ENCODE measurements at places on chromosomes 4 and X. TPM values are rescaled to one million over a fixed set of nuclear protein-coding genes. Genes with fewer than 3 reads are reported as not detected.

The SSX4B gene
- not detected for total RNA-seq

The PGAM4 gene
- total RNA-seq = not detected

The GPR143 gene
- total RNA-seq = 0.79 TPM

The KCND1 gene
- total RNA-seq = 2.4 TPM

The USP17L22 gene
- total RNA-seq = not detected

The BANK1 gene
- total RNA-seq = 6.7 TPM

The SUPT20HL1 gene
- total RNA-seq = 0.16 TPM

DNA sequence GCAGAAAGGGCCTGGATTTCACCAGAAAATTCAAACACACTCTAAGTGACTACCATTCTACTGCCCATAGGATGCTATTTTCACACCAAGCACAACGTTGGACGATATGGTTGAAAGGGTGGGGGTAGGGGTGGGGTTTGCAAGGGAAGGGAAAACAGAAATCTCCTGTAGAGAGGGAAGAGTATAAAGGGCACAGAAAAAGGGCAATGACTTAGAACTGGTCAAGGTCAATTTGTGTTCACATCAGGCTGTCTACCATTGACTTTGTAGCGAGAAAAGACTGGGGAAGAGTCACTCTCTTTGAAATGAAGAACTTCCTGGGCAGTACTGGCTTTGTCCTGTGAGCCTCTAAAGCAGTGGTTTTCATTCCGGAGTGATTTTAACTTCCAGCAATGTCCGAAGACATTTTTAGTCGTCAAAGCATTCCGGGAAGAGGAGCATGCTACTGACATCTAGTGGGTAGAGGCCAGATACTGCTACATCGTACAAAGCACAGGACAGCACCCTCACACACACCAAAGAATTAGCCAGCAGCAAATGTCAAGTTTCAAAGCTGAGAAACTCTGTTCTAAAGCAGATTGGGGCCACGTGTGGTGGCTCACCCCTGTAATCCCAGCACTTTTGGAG lies 48.4 kb upstream of the SLC7A3 start:
- DNase-seq = no peak

- DNase-seq = no peak
Measured at GRCh38 chr4:23279377-23279986, 586.7 kb downstream of the GBA3 start.

DNA sequence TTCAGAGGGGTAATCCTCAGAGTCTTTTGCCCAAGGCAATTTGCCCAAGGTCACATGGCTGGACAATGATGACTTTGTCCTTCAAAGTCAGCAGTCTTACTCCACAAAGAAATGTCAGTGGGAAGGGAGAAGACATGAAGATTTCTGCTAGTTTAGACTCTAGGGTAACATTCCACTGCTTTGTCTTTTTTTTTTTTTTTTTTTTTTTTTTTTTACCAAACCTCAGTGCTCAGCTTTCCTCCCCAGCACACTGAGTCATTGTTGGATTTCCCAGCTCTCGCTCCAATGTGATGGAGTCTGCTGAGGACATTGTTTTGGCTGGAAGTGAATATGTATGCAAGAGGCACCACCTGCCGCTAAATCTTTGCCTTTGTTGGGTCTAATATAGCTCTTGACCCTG lies 7.2 kb upstream of the C1QTNF7 start:
- no peak for DNase-seq

DNA sequence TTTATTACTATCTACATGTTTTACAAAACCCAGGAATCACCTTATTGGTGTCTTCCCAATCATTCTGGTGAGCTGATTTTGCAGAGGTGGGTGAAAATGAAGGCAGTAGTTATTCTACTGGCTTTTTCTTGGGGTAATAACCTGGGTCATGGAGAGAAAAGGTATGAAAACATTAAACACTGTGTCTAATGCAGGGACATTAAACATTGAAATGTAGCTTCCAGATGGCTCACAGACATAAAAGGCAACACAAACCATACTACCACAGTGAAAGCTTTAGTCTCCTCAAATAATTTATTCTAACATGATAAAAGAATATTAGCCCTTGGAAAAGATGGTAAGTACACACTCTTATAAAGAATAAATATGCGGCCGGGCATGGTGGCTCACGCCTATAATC lies 8.0 kb downstream of the SETD7 start:
- DNase-seq = no peak

- no peak for DNase-seq
Measured at GRCh38 chr4:55367084-55367722, 21.2 kb downstream of the SRD5A3 start.

- no peak for DNase-seq
Measured at GRCh38 chrX:66050140-66050569, 10.3 kb upstream of the VSIG4 start.

DNA sequence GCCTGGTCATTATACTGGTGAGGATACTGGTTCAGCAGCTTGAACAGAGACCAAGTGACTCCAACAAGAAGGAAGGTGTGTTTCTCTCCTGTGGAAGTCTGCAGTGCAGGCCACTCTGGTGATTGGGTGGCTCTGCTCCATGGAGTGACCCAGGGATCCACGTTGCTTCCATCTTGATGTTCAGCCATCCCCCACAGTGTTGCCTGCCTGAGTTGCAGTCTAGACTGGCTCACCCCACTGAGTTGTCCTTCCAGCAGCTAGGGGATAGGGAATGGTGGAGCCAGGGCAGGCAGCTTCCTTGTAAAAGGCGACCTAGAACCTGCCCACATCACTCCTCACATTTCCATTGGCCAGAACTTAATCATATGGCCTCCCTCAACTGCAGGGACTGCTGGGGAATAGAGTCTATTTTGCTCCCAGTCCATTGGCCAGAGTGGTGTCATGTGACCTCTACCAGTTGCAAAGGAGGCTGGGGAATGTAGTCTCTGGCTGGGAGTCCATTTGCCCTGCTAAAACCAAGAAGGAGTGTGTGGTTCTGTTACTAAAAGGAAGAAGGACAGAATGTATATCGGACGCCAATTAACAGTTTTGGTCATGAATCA lies 8.0 kb downstream of the MAN2B2 start:
- no peak for DNase-seq

- no peak for DNase-seq
Measured at GRCh38 chr4:71441186-71442169, 102.7 kb downstream of the SLC4A4 start.

- no peak for DNase-seq
Measured at GRCh38 chr4:120070196-120070595, 3.5 kb upstream of the MAD2L1 start.

GRCh38 chr4:6633091-6633906 lies 7.2 kb upstream of the MRFAP1 start:
- no peak for DNase-seq

GRCh38 chr4:74362347-74362746 lies 2.6 kb upstream of the EREG start:
- DNase-seq = no peak

GRCh38 chr4:133188433-133189146 lies 39.5 kb downstream of the PCDH10 start:
- no peak for DNase-seq

DNA sequence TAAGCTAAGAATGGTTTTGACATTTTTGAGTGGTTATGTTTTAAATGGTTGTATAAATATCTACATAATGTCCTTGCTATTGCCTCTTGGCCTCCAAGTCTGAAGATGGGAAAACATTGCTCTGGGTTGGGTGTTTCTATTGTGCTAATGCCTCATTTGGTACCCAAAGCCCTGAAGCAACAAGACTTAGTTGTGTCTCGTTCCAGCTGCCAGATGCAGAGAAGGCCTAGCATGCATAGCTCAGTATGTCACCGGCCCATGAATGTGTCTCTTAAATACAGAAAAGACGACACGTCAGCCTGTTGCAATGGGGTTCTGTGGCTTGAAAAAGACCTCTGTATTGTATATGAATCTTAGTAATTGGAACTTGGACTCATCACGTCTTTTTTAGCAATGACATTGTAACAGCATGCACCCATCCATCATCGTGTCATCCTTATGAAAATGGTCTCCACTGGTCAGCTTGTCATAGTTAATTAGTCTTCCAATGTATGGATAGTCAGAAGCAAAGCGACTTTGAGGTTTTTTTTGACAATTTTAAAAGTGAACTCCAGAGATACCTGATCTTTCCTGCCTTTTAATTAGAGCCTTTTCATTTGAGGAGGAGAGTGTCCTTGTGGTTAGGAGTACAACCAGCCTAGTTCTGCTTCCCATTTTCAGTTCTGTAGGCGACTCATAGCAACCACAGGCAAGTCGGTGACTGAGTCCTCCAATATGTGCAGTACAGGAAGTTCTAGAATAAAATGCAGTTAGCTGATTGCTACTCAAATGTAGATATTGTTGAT lies 126.4 kb upstream of the GATB start:
- DNase-seq = no peak

- no peak for DNase-seq
Measured at GRCh38 chr4:7255488-7255881, 63.1 kb downstream of the SORCS2 start.

GRCh38 chr4:83174844-83175414 lies 60.4 kb upstream of the PLAC8 start:
- no peak for DNase-seq

DNA sequence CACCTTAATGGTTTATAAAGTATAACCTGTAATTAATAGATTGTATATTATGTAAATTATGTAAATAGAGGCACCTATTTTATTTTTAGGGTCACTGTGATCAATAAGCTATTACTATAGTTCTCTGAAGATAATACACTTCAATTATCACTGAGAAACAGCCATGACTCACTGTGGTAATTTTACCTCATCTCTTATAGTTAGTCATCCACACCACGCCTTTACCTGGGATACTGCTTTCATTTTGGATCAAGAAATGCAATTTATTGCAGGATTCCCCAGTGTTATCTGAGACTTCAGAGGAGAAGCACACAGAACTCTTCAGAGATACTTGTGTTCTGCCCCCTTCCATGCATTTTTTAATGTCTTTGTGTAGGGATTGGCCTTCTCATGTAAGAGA lies 348.1 kb upstream of the ATOH1 start:
- DNase-seq = no peak

GRCh38 chr4:111296466-111296865 lies 673.6 kb upstream of the PITX2 start:
- no peak for DNase-seq

- no peak for DNase-seq
Measured at GRCh38 chr4:4866124-4866865, 6.8 kb downstream of the MSX1 start.

DNA sequence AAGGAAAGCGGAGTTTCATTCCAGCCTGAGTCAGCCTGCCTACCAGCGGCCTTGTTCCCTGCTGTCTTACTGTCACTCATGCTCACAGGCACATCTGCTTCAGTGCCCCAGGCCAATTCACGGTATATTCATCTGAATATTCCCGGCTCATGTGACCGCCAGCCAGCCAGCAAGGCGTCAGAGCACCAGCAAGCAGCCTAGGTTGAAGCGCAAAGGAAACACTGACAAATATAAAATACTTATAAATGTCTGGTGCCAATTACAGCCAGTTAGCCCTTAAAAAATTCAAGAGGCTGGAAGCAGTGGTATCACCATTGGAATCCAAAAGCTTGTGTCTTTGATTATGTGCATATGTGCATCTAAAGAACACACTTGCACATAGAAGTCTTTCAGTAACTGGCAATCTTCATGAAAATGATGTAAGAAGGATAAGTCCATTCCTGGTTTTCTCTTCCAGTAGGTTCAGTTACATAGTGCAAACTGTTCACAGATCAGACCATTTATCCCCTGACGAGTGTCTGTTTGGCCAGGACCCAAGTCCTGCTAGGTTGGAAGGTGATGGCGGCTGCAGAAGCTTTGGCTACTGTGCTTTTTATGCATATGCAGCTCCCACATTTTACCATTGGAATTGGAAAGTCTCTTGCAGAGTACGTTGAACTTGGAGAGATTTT lies 61.3 kb downstream of the LUZP4 start:
- DNase-seq = no peak

GRCh38 chr4:102143433-102143832 lies 201.8 kb downstream of the SLC39A8 start:
- DNase-seq = no peak

GRCh38 chrX:13499736-13500135 lies 69.7 kb upstream of the EGFL6 start:
- no peak for DNase-seq

- DNase-seq = no peak
Measured at GRCh38 chrX:112083624-112084326, 1.2 kb upstream of the TRPC5 start.

GRCh38 chrX:96464880-96465558 lies 219.6 kb upstream of the DIAPH2 start:
- no peak for DNase-seq

- DNase-seq = no peak
Measured at GRCh38 chrX:76148753-76149152, 24.1 kb upstream of the PBDC1 start.

- no peak for DNase-seq
Measured at GRCh38 chr4:99457270-99457669, 22.1 kb upstream of the ADH7 start.
